Lung (tissue), 17 donors: ENCODE measurements at places on chromosomes 12 and 14. TPM values are rescaled to one million over a fixed set of nuclear protein-coding genes. Genes with fewer than 3 reads are reported as not detected.

DNA sequence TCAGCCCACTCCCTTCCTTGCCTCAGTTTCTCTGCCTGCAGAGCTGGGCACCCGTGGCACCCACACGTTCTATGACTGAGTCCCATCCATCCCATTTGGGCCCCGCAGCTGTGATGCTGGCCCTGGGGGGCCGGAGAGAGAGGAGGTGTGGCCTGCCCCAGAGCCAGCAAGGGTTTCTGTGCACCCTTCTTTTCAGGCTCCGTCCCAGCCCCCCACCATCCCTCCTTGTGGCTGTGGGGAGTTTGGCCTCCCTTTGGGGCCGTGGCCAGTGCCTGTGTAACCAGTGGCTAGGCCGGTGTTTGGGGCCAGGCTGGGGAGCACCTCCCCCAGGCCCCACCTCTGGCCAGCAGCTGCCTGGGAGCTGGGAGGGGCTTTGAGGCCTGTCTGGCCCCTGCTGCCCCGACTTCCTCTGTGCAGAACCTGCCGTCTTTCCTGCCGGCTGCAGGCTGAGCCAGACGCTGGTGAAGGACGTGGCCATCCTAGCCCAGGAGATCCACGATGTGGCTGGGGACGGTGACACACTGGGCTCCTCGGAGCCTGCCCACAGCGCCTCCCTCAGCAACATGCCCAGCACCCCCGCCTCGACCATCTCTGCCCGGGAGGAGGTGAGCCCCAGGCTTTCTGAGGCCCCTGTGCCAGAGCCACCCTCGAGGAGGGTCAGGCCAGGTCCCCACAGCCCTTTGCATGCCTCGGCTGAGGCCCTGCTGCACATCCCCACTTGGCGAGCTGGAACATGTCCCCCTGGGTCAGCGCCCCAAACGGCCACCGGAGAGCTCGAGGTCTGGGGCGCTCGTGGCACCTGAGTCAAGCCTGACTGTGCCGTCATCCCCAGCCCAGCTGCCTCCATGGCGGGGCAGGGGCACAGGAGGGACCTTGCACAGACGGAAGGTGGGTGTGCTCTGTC is 27.7 kb downstream of the CEP170B start:
- no peak overlapping the region for H3K4me3 ChIP-seq
- H3K4me1 ChIP-seq = no peaks in the 10 kb centered on the region
- H3K36me3 ChIP-seq = peaks cover 5% of the 10 kb centered on the region
- no peak overlapping the region for H3K27ac ChIP-seq
- H3K27me3 ChIP-seq = no peaks in the 10 kb centered on the region
- no peak for DNase-seq

DNA sequence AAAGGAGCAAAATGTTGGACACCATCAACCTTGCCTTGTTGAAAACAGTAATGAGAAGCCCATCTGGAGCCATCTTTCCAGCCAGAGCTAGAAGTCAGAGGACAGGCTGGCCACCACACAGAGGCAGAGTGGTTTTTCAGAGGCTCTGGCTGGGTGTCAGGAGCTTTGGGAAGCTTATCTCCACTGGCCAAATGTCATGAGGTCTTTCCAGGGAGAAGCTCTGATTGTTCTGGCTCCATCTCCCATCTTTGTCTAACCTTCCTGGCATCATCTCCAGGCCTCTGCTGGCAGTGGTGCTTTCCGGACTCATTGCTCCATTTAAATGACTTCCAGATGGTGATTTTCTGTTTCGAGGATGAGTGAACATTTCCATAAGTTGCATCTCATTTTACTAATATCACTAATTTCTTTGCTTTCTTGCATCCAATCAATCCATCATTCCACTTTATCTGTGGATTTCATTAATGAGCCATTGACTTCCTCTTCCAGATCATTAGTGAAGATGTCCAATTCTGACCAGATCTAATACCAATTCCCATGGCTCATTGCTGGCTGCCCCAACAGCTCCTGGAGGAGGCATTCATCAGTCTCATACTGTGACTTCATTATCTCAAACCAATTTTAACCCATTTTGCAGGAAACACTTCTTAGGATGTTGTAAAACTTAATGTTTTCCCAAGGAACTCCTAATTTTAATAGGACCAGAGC is 35.3 kb upstream of the TMTC1 start:
- DNase-seq = no peak
- H3K4me3 ChIP-seq = no peak overlapping the region
- no peaks in the 10 kb centered on the region for H3K36me3 ChIP-seq
- H3K27ac ChIP-seq = no peak overlapping the region
- no peaks in the 10 kb centered on the region for H3K4me1 ChIP-seq

NEUROD4 gene
- not detected for total RNA-seq

GRCh38 chr12:130917607-130918006 is 36.1 kb upstream of the ADGRD1 start:
- no peaks in the 10 kb centered on the region for H3K27me3 ChIP-seq
- H3K36me3 ChIP-seq = no peaks in the 10 kb centered on the region
- H3K4me3 ChIP-seq = no peak overlapping the region
- no peak for DNase-seq
- no peak overlapping the region for H3K27ac ChIP-seq

B3GNT4 gene
- total RNA-seq = 0.80 TPM

GZMH gene
- total RNA-seq = not detected

KLRG1 gene
- 6.5 TPM for total RNA-seq

DNA sequence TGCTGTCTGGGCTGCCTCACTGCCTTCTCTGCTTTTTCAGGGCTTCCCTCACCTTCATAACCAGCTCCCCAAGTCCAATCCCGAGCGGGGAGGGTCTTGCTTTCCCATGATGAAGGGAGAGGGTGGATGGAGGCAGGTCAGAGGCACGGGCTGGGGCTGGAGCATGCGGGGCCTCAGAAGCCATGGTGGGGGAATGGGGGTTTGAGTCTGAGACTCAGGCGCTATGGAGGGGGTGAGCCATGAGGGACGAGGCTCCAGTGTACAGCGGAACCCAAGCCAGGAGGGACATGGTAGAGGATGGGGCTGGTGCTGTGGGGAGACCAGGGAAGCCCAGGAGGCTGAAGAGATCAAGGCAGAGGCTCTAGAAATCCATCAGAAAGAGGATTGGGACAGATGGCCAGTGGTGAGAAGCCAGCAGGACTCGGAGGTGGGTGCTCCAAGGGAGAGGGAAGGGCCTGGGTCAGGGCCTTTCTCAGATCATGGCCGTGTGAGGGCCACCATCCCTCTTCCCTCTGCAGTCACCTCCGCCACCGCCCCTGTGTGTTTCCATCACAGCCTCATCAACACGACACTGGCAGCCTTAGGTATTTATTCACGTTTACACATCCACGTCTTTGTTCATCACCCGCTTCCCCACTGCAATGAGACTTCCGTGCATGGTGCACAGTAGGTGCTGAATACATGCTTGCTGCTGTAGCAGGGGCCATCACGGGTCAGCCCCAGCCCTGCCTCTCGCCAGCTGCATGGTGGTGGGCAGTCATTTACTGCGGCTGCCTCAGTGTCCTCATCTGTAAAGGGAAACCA is 144.7 kb downstream of the ADGRD1 start:
- H3K4me1 ChIP-seq = peaks cover under 1% of the 10 kb centered on the region
- H3K36me3 ChIP-seq = no peaks in the 10 kb centered on the region
- H3K27ac ChIP-seq = no peak overlapping the region
- H3K4me3 ChIP-seq = no peak overlapping the region
- DNase-seq = no peak

GRCh38 chr12:15664491-15664890 is 124.7 kb downstream of the EPS8 start:
- no peak for DNase-seq
- H3K27me3 ChIP-seq = no peaks in the 10 kb centered on the region
- H3K4me1 ChIP-seq = no peaks in the 10 kb centered on the region
- no peaks in the 10 kb centered on the region for H3K36me3 ChIP-seq

- H3K4me1 ChIP-seq = no peaks in the 10 kb centered on the region
- H3K4me3 ChIP-seq = no peak overlapping the region
- DNase-seq = peak; percentile 47
- H3K27ac ChIP-seq = no peak overlapping the region
These were observed 40.4 kb downstream of the CAPS2 start for GRCh38 chr12:75289753-75290152.

- H3K4me3 ChIP-seq = no peak overlapping the region
- no peaks in the 10 kb centered on the region for H3K27me3 ChIP-seq
- H3K4me1 ChIP-seq = no peaks in the 10 kb centered on the region
- H3K27ac ChIP-seq = no peak overlapping the region
- no peaks in the 10 kb centered on the region for H3K36me3 ChIP-seq
- no peak for DNase-seq
These were observed 16.6 kb downstream of the LRTM2 start for GRCh38 chr12:1836854-1837421.

LAG3 gene
- 1.7 TPM for total RNA-seq

DNA sequence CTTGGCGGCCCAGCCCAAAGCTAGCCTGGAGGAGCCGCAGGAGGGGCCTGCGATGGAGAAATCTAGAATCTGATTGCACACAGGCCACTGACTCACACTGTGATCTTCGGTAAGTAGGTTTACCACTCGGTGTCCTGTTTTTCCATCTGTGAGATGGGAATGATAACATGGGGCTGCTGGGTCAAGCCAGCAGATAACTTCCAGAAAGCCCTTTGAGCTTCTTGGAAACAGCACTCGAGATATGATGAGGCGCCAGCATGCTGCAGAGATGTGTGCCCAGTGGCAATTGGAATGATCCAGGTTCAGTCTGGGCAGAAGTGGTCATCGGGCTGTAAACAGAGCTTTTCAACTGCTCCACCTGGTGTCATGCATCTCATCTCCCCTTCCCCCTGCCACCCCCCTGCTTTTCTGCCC is 771.3 kb upstream of the TBX3 start:
- peaks cover 4% of the 10 kb centered on the region for H3K4me1 ChIP-seq
- H3K27ac ChIP-seq = no peak overlapping the region
- H3K36me3 ChIP-seq = no peaks in the 10 kb centered on the region
- peaks cover 5% of the 10 kb centered on the region for H3K27me3 ChIP-seq

DNA sequence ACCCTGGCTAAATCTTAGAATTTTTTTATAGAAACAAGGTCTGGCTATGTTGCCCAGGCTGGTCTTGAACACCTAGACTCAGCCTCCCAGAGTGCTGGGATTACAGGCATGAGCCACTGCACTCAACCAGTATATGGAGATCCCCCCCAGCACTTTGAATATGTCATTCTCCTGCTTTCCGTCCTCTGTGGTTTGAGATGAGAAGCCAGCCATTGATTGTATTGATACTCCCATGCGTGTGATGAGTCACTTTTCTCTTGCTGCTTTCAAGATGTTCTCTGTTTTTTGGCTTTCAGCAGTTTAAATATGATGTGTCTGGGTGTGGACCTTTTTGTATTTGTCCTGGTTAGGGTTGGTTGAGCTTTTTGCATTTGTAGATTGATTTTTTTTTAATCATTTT is 75.2 kb upstream of the DNM1L start:
- H3K27ac ChIP-seq = no peak overlapping the region
- H3K36me3 ChIP-seq = peaks cover 3% of the 10 kb centered on the region
- no peak overlapping the region for H3K4me3 ChIP-seq
- DNase-seq = no peak

DNA sequence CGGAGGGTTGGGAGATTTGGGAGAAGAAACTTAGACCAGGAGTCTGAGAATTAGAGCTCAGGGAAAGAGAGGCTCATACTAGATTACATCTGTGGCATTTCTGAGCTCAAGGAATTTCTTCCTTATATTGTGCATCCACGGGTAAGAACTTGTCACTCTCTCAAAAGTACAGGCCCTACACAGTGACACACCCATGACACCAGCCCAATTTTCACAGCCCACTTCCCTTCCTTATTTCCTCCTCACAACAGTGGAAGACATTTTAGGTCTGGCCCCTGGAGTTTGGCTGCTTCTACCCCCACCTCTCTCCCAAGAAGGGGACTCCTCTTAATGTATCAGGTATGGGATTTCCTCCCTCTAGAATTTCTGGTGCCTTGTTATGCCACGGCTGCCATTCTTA is 9.2 kb upstream of the ZNF385A start:
- no peak for DNase-seq
- H3K27ac ChIP-seq = no peak overlapping the region
- H3K4me3 ChIP-seq = no peak overlapping the region
- H3K36me3 ChIP-seq = peaks cover 19% of the 10 kb centered on the region
- H3K27me3 ChIP-seq = no peaks in the 10 kb centered on the region

PLEKHH1 gene
- 9.3 TPM for total RNA-seq

DNA sequence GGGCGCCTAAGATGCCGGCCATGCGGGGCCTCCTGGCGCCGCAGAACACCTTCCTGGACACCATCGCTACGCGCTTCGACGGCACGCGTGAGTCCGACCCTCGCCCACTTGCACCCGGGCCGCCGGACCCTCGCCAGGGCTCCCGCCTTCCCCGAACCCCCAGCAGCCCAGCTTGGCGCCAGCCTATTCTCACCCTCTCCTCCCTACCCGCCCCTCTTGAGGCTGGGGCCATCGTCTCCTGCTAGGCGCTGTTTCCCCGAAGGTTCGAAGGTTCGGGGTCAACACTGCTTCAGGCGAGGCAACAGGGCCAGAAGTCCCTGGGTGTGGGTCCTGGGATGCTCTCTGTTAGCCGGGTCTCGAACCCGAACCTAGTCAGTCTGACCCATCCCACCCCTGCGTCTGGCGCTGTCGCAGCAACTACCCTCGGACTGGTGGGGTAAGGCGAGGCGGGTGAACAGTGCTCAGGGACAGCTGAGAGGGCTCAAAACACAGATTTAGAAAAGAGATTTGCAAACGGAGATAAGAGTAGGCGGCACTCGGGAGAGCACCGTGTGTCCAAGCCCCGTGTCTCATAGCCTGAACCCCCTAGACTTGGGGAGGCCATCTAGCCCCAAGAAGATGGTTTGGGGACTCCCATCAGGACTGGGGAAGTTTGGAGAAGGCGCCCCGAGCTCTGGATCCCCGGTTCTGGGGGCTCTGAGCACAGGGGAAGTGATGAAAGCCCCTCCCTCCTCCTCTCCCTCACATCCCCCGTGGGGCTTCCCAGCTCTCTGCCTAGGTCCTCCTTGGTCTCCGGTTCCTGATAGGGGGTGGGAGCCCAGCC is 787 bp downstream of the KCNH3 start:
- H3K27ac ChIP-seq = no peak overlapping the region
- DNase-seq = peak; percentile 20
- H3K4me3 ChIP-seq = no peak overlapping the region
- H3K36me3 ChIP-seq = no peaks in the 10 kb centered on the region
- no peaks in the 10 kb centered on the region for H3K27me3 ChIP-seq
- no peaks in the 10 kb centered on the region for H3K4me1 ChIP-seq
